ENCODE measurements at places on chromosomes 3 and 15.
A peak's percentile ranks its signal among the peaks of the same experiment; 100 is the strongest.

DNA sequence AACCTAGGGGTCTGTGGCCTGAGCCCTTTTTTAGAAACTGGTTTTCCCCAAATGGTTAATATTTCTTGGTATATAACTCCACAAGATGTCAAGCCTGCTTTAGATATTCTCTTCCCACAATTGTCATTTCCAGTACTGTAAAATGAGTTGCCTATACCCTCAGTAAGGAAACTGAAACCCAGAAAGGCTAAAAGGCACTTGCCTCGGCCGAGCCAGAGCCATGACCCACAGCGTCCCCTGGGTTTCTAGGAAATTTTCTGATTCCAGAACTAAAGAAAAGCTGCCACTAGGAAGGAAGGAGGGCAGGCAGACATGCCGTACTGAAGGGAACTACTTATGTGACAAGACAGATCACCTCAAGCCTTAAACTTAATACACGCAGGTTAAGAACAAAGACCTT, 59.1 kb downstream of the ATP8B4 start:
- DNase-seq = no peak

DNA sequence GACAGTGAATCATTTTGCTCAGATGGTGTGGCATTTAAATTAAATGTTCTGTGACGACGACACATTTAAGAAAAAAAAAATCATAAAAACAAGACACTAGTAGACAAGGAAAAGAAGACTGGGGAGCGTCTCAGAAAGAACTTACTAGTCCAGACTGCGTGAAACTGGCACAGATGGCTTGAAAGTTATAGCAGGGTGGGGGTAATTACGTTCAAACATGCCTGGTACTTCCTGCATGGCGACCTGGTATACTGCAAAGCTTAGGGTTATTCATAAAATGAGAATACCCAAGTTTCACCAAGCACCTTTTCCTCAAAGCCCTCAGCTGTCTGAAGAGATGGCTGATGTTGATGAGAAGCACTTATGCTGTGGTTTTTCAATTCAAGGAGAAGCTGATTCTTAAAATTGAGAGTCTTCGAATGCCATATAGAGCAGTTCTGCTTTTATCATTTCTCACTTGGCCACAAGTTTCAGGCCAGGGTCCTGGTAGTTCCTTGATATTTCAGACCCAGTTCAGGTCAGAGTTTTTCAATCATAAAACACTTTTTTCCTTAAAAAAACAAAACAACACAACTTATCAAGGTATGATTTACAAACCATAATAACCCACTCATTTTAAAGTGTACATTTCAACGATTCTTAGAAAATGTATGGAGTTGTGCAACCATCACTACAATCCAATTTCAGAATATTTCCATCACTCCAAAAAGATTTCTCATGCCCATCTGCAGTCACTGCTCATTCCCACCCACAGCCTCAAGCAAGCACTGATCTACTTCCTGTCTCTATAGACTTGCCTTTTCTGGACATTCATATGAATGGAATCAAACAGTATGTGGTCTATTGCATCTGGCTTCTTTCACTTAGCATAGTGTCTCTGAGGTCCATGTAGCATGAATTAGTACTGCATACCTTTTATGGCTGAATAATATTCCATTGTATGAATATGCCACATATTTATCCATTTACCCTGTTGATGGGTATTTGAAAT, 24.7 kb downstream of the PCOLCE2 start:
- no peak for DNase-seq

DNA sequence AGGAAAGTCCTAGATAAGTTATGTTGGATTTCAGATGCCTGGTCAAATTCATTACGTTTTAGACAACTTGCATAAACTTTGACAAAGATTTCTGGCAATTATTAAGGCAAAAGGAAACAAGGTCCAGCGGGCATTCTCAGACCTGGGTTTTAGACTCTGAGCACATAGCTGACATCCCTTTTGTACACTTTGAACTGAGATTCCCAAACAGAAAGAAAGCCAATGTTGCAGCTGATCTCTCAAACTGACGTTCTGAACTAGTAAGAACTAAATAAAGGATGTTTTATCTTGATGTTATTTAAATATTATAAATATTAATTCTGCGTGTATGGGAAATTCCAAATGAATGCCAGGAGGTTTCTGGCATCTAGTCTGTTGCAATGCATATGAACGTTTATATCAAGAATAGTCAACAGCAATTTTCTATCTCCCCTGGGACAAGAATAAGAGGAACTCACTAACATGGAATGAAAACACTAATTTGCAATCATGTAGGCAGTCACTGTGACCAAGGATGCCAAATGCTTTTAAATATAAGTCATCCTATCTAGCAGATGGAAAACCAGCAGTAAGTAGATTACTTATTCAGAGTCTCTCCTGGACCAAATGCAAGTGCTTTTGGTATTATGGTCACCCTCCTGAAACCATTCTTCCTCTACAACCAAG, 202.1 kb downstream of the GREM1 start:
- no peak for DNase-seq

DNA sequence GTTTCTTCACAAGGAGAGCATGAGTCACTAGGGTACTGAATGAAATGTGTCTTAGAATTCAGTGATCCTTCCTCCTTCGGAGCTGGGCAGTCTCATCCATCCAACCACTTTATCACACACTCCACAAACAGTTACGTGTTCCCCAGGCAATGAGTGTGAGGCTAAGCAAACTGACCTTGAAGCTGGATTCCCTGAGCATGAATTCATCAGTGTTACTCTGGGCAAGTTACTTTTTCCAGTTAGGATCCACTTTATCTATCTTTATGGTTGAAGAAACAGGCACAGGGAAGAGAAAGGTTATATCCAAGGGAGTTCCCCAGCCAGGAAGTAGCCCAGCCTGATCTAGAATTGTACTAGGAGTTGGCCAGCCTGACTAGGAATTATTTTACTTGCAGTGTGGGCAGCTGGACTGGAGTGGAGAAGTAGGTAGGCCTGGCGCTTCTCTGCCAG, 17.1 kb upstream of the GCNT3 start:
- no peak for DNase-seq

DNA sequence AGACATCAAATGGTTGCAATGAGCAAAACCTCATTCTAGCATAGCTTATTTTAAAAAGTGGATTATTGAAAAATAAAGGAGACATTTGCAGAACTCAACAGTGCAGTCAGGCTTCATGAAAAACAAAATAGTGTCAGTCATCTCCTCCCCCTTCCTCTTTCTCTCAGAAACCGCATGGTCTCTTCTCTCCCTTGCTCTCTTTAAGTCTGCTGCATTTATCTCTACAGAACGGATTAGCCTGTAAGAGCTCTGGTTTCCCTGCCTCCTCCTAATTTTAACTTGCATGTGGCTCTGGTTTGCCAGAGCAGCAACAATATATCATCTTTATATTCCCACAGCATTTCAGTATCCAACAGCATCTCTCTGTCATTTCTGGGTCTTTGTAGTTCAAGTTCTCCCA, 609.0 kb downstream of the MECOM start:
- no peak for DNase-seq

GRCh38 chr3:55144015-55144673, 216.3 kb upstream of the LRTM1 start:
- DNase-seq = no peak

- DNase-seq = no peak
Observed at GRCh38 chr15:87747087-87747486, 509.5 kb downstream of the NTRK3 start.

DNA sequence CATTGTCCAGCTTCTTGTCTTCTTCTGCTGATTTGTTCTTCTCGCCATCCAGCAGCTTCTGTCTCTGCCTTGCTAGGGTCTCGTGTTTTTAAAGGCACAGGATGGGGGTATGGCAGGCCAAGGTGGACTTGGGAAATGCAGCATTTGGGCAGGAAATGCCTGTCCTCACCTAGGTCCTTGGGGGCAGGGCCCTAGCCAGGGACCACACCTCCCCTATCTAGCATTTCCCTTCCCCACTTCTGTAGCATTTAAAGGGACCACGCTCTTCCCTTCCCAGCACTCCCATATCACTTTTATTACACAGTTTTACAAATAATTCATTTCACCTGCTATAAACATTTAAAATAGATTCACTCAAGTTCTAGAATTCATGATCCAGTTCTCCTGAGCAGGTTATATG, 315.4 kb upstream of the LMCD1 start:
- DNase-seq = no peak

- DNase-seq = no peak
Observed at GRCh38 chr15:88202231-88202630, 54.3 kb downstream of the NTRK3 start.

- DNase-seq = peak; percentile 53
Observed at GRCh38 chr3:43378066-43378935, 92.0 kb downstream of the SNRK start.

GRCh38 chr3:11553436-11554235, 90.1 kb downstream of the VGLL4 start:
- DNase-seq = no peak

GRCh38 chr15:62066663-62067447, at the start of gene C2CD4A:
Gene C2CD4A (plus strand): TSS chr15:62066977. CDS start chr15:62067614, 637 bp downstream.
- peak; percentile 34 for DNase-seq

- DNase-seq = no peak
Observed at GRCh38 chr3:140096037-140096436, 161.1 kb downstream of the CLSTN2 start.

- DNase-seq = no peak
Observed at GRCh38 chr15:26051761-26052675, 188.9 kb upstream of the ATP10A start.

DNA sequence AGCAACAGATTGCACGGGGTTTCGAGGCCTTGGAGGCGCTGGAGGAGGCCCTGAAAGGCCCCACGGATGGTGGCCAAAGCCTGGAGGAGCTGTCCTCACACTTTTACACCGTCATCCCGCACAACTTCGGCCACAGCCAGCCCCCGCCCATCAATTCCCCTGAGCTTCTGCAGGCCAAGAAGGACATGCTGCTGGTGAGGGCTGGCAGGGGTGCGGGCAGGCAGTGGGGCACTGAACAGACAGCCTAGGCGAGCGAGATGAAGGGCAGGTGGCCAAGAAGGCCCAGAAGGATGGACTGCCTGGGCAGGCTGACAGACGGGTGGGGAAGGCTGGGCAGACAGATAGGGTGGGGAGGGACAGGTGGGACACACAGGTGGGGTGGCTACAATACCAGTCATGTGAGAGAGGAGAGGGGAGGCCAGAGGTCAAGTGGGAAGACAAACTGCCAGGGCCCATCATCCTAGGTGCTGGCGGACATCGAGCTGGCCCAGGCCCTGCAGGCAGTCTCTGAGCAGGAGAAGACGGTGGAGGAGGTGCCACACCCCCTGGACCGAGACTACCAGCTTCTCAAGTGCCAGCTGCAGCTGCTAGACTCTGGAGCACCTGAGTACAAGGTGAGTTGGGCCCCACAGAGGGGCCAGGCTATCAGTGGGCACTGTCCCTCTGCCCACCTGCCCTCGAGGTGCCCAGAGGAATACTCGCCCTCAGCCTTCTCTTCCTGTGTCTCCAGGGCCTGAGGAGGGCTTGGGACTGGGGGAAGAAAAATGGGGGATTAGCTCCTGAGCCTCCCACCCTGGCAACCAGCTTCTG, 3.1 kb downstream of the PARP3 start:
- DNase-seq = no peak

GRCh38 chr15:69603369-69604071, 150.9 kb downstream of the RPLP1 start:
- no peak for DNase-seq

DNA sequence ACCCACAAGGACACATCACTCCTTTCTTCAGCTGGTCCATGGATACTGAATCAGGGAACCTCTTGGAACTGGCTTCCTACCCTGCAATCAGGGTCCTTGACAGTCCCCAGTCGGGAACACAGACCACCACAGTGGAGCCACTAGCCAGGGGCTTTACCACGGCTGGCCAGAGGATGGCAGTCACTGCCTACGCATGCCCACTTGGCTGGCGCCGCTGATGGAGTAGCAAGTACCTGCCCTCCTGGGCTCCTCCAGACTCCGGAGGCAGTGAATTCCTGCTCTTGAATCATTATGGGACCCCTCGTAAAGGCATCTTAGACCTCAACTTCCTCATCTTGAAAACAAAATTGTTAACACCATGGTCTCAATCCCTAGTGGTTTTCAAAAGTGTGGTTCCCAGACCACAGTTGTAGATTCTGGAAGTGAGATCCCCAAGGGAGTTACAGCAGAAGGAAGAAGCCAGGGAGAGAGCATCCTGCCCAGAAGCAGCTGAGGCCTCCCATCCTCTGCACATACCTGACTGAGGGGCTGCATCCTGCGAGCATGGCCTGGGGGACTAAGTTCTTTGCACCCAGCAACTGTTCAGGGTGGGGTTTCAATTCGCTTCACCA, 9.1 kb upstream of the SKIC8 start:
- DNase-seq = no peak

GRCh38 chr3:38038447-38038911, 529 bp upstream of the DLEC1 start:
- DNase-seq = no peak

GRCh38 chr3:33664195-33664594, 53.9 kb downstream of the CLASP2 start:
- no peak for DNase-seq

DNA sequence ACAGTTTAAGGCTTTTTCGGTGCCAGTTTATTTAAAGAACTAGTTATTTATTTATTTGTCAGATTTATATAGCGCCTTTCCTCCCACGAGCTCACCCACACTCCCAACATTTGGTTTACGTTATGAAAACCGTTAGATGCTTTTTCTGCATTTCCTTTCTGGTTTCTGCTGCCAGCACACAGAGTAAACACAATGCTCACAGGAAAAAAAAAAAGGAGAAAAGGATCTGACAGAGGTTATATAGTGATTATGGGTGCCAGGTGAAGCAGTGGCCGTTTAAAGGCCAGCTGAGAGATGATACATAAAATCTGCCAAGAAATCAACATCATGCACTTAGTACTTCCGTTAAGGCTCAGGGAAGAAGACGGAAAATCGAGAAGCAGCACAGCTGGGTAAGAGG, 37.9 kb downstream of the ETV5 start:
- no peak for DNase-seq

DNA sequence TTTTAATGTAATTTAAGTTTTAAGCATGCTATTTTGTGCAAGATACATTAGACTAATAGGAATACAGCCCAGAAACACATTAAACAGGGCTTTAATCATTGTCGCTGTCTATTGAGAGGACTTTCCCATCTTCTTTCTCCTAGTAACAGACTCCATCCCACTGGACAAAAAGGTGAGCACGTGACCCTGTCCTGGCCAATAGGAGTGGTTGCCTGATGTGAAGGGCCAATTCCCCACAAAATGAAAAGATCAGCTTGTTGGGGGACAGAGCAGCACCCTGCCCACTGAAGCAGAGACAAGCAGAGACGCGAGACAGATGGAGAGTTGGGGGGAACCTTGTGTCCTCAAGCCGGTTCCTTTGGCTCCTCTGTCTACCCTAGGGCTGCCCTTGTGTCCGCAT, 21.2 kb downstream of the CRYGS start:
- no peak for DNase-seq

GRCh38 chr3:56415652-56416051, 52.6 kb downstream of the ERC2 start:
- DNase-seq = no peak
